CD4-positive, alpha-beta T cell treated with Interleukin-2 at 100 ng/mL for 4 hours (primary cell): ENCODE measurements at places on chromosomes 2 and 18.

- DNase-seq: no peak
Measured at GRCh38 chr2:23492337-23492675, 107.3 kb downstream of the KLHL29 start.

GRCh38 chr2:215466097-215466909 lies 30.4 kb upstream of the FN1 start:
- DNase-seq: no peak

- DNase-seq: no peak
Measured at GRCh38 chr2:145197944-145198343, 678.0 kb upstream of the ZEB2 start.

DNA sequence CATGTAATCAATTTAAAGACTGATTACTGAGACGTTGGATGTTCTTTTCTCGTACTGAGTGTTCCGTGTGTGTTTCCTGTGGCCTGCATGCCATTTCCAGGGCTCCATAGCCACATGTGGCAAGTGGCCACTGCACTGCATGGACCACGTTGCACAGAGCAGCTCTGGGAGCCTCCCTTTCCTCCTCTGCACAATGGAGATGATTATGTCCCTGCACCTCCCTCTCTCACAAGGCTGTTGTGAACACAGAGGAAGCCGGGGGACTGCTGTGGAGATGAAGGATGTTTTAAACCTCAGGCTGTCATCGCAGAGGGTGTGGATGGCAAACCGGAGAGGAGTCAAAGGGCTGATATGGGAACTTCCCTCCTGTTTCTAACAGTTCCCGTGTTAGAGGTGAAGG lies 87.7 kb downstream of the TGOLN2 start:
- DNase-seq: no peak

DNA sequence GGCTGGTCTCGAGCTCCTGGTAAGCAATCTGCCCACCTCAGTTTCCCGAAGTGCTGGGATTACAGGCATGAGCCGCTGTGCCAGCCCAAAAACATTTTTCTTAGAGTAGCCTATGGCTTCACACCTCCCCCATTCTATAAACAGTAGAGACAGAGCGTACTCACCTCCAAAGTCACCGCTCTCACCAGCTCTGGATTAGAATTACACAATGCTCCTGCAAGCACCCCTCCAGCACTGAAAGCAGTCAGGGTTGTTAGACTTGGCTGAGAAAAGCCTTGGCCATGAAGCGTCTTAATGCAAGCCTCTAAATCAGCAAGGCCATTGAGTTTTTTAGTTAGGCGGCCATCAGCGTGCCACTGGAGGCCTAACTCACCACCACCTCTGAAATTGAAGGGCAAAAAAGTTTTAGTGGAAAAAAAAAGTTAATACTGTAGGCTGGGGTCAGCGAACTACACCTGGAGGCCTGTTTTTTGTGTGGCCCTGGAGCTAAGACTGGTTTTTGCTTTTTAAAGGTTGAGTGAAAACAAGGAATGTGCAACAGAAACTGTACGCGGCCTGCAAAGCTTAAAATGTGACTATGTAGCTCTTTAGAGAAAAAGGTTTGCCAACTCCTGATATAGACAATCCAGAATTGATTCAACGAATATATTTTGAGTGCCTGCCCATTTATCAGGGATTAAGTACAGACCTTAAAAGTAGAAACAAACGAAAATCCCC lies 34.6 kb downstream of the PREPL start:
- DNase-seq: no peak
